Foreskin keratinocyte (primary cell): ENCODE measurements at places on chromosomes 6 and 20. TPM values are rescaled to one million over a fixed set of nuclear protein-coding genes. Genes with fewer than 3 reads are reported as not detected.

FRK gene
- 0.41 and 0.45 TPM in 2 replicates for polyA plus RNA-seq

VSX1 gene
- not detected in 2 replicates for polyA plus RNA-seq

TCF21 gene
- polyA plus RNA-seq = not detected in 2 replicates

SLC17A9 gene
- polyA plus RNA-seq = 0.29 and 0.33 TPM in 2 replicates

CENPW gene
- 78.8 and 91.1 TPM in 2 replicates for polyA plus RNA-seq

CST9 gene
- polyA plus RNA-seq = not detected in 2 replicates

ID1 gene
- polyA plus RNA-seq = 21.4 and 31.9 TPM in 2 replicates

APOM gene
- polyA plus RNA-seq = 2.7 and 3.0 TPM in 2 replicates

EYS gene
- 0.03 and 0.12 TPM in 2 replicates for polyA plus RNA-seq

FAM209B gene
- polyA plus RNA-seq = 0.40 and 0.54 TPM in 2 replicates

XKR7 gene
- not detected in 2 replicates for polyA plus RNA-seq

GRCh38 chr20:46232539-46232938 lies 75.8 kb downstream of the CDH22 start:
- no peak for DNase-seq

- DNase-seq = peak; percentile 89
Measured at GRCh38 chr6:20811109-20811761, 277.0 kb downstream of the CDKAL1 start.

- DNase-seq = no peak
Measured at GRCh38 chr20:49214571-49214970, 4.6 kb upstream of the DDX27 start.

- DNase-seq = no peak
Measured at GRCh38 chr6:149065658-149066556, 251.6 kb upstream of the TAB2 start.

DNA sequence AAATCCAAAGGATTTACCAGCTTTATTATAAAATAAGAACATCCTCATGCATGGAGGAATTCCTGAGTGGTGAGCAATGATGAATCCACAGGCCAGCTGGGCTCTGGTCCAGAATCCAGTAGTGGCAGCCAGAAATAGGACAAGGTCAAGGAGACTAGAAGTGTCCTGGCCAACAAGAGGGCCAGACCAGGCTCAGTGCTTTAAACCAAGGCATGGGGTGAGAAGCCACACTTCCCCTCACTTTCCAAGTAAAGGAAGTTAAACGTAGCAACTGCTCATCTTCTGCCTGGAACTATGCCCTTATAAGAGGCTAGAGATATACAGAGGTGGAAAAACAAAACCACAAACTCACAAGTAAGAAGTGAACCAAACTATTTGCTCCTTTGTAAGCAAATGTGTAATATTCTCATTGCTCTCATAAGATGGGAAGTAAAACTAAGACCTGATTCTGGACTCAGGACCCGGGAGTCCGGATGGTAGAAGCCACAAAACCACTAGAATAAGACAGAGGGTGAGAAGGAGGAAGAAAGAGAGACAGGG lies 253.2 kb downstream of the UST start:
- DNase-seq = peak; percentile 49

DNA sequence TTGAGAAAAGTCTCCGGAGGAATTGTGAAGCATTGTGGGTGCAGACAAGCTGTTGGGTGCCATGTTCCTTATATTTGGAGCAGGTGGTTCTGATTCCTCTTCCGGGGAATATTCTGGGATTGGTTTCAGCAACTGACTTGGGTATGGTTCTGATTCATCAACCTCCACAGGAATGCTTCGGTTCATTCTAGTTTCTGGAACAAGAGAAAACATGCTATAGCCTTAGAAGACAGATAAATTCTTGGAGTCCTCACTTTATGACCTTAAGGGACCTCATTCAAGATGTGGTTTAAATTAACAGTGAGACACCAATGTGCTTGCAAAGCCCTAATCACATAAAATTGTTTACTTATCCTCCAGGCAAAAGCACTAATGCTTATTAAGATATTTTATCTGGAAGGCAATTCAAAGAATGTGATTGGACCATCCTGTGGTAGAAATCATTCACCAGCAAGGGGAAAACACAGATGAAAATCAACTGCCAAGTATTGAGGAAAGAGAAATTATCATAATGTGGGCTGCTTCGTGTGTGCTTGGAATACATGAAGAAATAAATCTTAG lies 13.7 kb downstream of the TRAF3IP2 start:
- DNase-seq = peak; percentile 91

- no peak for DNase-seq
Measured at GRCh38 chr20:50607436-50607835, 83.9 kb downstream of the RIPOR3 start.

DNA sequence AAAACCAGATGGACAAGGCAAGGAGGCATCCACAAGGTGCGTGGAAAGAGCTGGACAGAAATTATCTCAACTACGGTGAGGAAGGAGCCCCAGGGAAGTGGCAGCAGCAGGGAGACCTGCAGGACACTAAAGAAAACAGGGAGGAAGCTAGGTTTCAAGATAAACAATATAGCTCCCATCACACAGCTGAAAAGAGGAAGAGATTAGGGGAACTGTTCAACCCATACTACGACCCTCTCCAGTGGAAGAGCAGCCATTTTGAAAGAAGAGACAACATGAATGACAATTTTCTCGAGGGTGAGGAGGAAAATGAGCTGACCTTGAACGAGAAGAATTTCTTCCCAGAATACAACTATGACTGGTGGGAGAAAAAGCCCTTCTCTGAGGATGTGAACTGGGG lies 26.8 kb downstream of the TRMT6 start:
- DNase-seq = no peak

DNA sequence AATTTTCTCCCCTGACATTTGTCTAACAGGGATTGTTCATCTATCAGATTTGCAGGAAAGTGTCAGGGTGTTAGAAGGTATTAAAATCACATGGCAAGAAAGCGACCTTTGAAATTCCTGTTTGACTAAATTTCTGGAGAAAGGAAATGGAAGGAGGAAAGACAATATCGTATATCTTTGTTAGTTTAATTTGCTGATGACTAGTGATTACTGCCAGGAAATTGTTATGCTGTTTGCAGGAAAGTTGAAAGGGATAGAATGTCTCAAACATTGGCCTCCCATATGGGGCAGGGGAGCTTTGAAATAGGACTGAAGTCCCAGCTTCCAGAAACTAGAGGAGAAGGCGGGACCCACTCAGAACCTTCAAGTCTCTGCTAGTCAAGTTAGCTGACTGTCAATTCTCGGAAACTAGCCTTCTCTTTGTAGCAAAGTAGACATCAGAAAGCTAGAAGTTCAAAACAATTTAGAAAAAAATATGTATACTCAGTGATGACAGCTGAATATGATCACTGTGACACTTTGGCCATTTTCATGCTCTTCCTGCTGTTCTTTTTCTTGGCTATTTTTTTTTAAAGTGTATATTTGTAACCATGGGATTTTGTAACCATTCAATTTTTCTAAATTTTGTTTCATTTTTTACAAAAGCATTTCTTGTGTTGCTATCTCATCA lies 53.4 kb upstream of the RALGAPA2 start:
- no peak for DNase-seq

- DNase-seq = no peak
Measured at GRCh38 chr6:16301511-16301910, 63.1 kb downstream of the GMPR start.

DNA sequence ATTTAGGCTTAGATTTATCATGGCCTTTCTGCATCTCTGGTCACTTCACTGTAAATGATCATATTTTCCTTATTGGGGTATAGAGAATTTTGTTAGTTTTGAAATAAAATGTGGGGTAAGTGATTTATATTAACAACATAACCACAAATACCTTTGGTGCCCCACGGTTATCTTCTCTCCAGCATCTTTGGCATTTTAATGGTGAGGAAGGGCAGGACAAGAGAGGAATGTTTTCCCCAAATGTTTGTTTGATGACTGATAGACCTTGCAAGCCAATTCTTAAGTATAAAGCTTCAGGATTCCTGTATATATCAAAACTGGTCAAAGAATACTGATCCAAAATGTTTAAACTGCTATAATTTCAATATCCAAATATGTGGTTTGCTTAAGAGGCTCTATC lies 171.6 kb upstream of the SMLR1 start:
- DNase-seq = no peak

DNA sequence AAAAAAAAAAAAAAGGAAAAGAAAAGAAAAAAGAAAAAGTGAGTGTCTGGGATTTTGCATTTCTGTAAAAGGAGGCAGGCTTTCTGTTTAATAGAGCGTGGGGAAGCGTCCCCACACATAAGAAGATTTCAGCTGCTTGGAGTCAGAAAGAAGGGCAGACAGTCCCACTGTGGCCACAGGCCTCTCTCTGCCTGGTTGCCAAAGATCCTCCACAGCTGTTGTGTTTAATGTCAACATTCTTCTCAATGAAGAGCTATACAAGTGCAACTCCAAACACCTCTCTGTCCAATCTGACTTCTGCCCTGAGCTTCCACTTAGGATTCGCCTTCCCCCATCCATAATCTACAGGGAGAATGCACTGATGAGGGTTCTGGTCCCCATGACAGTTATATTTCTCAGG lies 64.3 kb upstream of the MLN start:
- no peak for DNase-seq

- DNase-seq = no peak
Measured at GRCh38 chr6:124872361-124873065, 89.7 kb upstream of the RNF217 start.

DNA sequence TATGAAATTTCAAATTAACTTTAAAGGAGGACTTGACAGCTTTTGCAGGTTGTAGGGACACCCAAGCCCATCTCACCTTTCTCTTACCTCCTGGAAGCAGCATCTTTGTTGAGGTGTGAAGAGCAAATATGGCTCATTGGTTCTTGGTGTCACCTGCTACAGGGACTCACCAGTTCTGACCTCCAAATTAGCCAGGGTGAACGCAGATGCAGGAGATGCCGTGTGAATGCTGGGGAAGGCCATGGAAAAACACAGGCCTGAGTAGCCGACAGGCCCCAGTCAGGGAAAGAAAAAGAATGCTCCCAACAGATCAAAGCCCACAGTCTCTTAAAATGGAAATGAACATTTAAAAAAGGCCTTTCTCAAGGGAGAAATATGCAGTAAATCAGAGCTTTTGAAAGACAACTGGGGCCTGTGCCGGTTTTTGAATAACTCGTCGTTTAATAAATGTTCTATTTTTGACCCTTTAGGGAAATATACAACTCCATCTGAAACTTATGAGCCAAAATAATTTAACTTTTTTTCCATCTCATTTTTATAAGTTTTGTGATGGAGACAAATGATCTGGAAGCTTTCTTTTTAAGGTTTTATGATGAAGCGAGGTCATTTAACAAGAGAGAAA lies 167.5 kb downstream of the CD83 start:
- no peak for DNase-seq

GRCh38 chr6:16903470-16903869 lies 142.2 kb upstream of the ATXN1 start:
- no peak for DNase-seq

- no peak for DNase-seq
Measured at GRCh38 chr20:35756404-35756803, 14.3 kb upstream of the RBM39 start.

DNA sequence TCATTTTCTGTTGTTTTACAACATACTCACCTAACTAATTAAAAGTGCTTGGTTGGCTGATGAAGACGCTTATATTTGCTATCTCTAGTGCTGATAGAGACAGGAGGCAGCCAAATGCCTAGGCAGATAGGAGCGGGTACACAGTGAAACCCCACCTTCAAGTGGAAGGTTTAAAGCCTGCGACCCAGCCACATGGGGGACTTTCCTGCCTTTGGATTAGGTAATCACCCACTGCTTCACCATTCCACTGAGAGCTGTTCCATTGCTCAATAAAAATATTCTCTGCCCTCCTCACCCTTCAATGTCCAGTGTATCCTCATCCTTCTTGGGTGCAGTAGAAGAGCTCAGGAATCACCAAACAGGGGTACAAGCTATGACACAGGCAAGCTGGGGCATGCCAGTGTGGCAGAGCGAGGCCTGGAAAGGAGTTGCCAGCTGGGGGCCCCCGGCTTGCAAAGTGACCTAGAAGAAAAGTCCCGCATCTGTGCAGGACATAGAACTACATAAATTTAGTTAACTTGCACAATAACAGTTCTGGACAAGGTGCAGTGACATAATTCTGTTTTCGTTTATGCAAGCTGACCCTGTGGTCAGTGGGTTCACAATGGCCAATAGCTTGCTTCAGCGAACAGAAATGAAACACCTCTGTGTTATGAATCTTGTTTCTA lies 112.0 kb upstream of the MLIP start:
- no peak for DNase-seq

GRCh38 chr20:49230561-49231133 lies 11.4 kb downstream of the DDX27 start:
- DNase-seq = no peak

- DNase-seq = no peak
Measured at GRCh38 chr6:3620389-3620788, 131.1 kb downstream of the PXDC1 start.

GRCh38 chr6:45555981-45556771 lies 178.4 kb upstream of the SUPT3H start:
- no peak for DNase-seq

GRCh38 chr6:43771858-43772680 lies 2.1 kb downstream of the VEGFA start:
- no peak for DNase-seq

DNA sequence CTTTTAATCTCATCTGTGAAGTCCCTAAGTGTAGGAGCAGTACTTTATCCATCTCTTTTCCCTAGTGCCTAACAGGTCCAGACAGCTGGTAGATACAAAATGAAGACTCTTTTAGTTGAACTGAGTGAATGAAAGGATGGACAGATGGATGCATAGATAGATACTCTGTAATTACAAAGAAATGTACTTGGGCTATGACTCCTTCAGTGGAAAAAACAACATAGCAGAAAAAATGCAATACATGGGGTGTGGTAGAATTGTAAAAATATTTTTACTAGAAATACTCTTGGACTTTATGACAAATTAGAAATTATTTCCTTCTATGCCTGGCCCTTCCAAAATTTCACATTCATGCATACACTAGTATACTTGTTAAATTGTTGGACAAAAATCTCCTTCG lies 29.3 kb downstream of the KCNQ5 start:
- no peak for DNase-seq

- DNase-seq = no peak
Measured at GRCh38 chr6:73951183-73951582, 255.2 kb downstream of the CD109 start.

DNA sequence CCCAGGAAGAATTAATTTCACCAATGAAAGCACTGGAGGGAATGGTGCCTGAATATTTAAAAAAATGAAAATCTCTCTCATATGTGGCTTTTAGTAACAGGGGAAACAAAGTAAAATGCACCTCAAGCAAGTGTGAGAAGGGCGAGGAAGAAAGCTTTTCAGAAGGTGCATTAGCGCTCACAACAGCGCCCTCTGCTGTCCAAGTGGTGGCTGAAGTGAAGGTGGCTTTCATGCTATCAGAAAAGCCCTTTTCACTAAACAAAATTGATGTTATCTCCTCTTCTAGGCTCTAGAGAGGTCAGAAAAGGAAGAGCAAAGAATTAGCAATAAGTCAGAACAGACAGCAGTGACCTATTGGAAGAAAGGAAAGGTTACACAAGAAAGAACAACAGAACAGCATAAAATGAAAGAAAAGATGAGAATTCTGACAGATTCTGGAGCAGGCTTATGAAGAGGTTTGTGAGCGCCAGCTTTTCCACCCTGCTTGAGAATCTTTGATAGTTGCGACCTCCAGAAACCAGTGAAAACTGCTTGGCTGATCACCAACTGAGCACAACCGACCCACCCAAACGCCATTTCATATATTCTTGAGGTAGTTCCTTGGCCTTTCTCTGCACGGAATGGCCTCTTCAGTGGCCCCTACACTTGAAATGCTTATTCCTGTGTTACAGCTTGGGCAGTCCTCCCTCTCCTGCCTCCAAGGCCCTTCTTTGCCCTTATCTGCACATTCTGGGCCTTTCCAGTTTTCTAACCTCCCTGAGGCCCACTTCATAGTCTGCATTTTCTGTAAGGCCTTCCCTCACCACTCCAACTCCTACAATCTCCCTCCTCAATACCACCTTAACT lies 45.3 kb downstream of the SMLR1 start:
- DNase-seq = no peak
